Ovary (tissue), 10 donors: ENCODE measurements at places on chromosomes 6 and 20.

DNA sequence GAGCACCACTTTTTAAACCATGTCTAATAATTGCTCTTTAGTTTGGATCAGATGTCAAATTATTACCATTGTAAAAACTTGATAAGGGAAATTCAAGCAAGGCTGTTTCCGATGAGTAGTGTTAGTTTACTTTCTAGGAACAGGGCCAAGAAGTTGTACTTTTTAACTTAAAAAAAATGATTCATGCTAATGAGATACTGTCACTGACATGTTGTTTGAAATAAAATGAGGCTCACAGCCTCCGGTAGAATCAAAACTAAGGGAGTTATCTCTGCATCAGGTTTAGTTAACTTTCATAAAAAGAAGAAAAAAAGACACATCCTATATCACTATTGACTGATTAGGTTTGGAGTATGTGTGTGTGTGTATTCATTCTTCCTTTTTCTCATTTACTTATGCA, 55.2 kb upstream of the SUPT3H start:
- H3K27ac ChIP-seq: no peak overlapping the region
- no peaks in the 10 kb centered on the region for H3K27me3 ChIP-seq
- no peak overlapping the region for H3K4me3 ChIP-seq
- no peak for DNase-seq
- peaks cover 1% of the 10 kb centered on the region for H3K4me1 ChIP-seq

GRCh38 chr6:41519745-41520699, 26.2 kb upstream of the FOXP4 start:
- no peaks in the 10 kb centered on the region for H3K36me3 ChIP-seq
- no peaks in the 10 kb centered on the region for H3K27me3 ChIP-seq
- no peak for DNase-seq
- H3K4me3 ChIP-seq: no peak overlapping the region

- H3K27me3 ChIP-seq: no peaks in the 10 kb centered on the region
- no peaks in the 10 kb centered on the region for H3K4me1 ChIP-seq
- H3K27ac ChIP-seq: no peak overlapping the region
Measured at GRCh38 chr20:23341073-23341472, 9.5 kb upstream of the NXT1 start.

DNA sequence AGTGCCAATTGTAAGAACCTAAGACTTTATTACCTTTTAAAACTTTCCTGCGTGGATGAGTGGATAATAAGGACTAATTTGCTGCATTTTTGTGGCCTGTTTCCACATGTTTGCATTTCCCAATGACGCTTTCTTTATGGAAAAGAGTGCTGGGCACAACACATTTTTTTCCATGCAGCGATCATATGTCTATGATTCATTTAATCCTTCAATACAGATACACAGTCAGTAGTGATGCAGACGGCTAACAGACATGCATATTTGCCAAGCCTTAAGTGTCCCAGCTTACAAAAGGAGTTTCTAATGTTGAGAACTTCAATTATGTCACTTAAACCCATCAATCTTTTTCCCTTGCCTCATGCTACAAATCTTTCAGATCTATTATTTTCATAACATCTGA, 239.8 kb upstream of the PREP start:
- DNase-seq: no peak
- no peak overlapping the region for H3K27ac ChIP-seq
- no peak overlapping the region for H3K4me3 ChIP-seq
- no peaks in the 10 kb centered on the region for H3K4me1 ChIP-seq

- H3K27me3 ChIP-seq: no peaks in the 10 kb centered on the region
- H3K4me1 ChIP-seq: peaks cover 2% of the 10 kb centered on the region
- H3K27ac ChIP-seq: no peak overlapping the region
- no peaks in the 10 kb centered on the region for H3K36me3 ChIP-seq
Measured at GRCh38 chr6:132960720-132961119, 146.4 kb downstream of the RPS12 start.

- no peak for DNase-seq
- no peak overlapping the region for H3K4me3 ChIP-seq
- no peaks in the 10 kb centered on the region for H3K4me1 ChIP-seq
- no peaks in the 10 kb centered on the region for H3K27me3 ChIP-seq
- H3K27ac ChIP-seq: no peak overlapping the region
Measured at GRCh38 chr6:4289770-4290320, 154.5 kb upstream of the ECI2 start.

DNA sequence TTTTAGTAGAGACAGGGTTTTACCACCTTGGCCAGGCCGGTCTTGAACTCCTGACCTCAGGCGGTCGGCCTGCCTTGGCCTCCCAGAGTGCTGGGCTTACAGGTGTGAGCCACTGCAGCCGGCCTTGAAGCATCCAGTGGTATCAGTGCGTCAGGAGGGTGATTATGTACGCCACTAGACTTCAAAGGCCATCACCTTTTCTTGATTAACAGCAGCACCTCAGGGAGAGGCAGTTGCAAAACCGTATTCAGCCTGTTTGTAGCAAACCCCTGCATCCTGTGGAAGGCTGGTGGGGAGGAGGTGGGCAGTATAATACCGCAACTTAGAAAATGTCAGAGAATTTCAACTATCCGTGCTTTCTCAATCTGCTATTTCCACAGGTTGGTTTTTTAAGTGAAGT, 27.3 kb upstream of the SHLD1 start:
- H3K27ac ChIP-seq: no peak overlapping the region
- DNase-seq: no peak
- H3K27me3 ChIP-seq: no peaks in the 10 kb centered on the region
- H3K36me3 ChIP-seq: no peaks in the 10 kb centered on the region

DNA sequence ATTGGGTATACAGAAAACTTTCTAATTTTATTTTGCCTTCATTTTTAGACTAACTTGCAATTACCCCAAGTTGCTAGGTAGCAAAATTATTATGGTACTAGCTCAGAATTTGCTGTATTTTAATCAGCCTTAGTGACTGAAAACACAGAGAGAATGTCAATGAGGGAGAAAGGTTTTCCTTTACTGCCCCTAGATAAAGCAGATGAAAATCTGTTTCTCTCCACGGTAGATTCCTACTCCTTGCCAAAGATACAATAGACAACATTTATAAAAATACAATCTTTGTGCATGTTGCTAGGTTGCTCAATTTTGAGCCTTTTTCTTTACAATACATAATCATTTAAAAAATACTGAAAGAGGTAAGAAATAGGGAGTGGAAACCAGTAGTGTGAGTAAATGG, 222.2 kb downstream of the BCKDHB start:
- no peak overlapping the region for H3K27ac ChIP-seq
- no peak overlapping the region for H3K4me3 ChIP-seq
- H3K36me3 ChIP-seq: no peaks in the 10 kb centered on the region
- DNase-seq: no peak
- H3K4me1 ChIP-seq: no peaks in the 10 kb centered on the region

DNA sequence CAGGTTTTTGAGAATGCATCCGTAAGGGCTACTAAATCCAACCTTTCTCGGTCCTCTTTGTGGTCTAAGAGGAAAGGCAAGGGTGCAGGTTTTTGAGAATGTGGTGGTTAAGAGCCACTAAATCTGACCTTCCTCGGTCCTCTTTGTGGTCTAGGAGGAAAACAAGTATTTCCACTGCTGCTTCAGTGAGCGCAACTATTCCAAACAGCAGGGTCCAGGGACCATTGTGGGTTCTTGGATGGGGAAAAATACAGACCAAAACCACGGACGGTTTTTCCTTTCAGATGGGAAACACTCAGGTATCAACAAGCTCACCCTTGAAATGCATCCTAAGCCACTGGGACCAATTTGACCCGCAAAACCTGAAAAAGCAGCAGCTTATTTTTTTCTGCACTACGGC, 21.9 kb downstream of the BTBD9 start:
- no peak overlapping the region for H3K4me3 ChIP-seq
- H3K36me3 ChIP-seq: no peaks in the 10 kb centered on the region
- no peaks in the 10 kb centered on the region for H3K27me3 ChIP-seq
- H3K4me1 ChIP-seq: no peaks in the 10 kb centered on the region

GRCh38 chr20:14127514-14128223, 132.4 kb downstream of the MACROD2 start:
- DNase-seq: no peak
- no peak overlapping the region for H3K27ac ChIP-seq
- H3K27me3 ChIP-seq: no peaks in the 10 kb centered on the region
- no peak overlapping the region for H3K4me3 ChIP-seq
- no peaks in the 10 kb centered on the region for H3K36me3 ChIP-seq
